ENCODE measurements at places on chromosomes 7 and 10.

- DNase-seq: no peak
Measured at GRCh38 chr10:120426306-120426705, 30.7 kb upstream of the PLPP4 start.

DNA sequence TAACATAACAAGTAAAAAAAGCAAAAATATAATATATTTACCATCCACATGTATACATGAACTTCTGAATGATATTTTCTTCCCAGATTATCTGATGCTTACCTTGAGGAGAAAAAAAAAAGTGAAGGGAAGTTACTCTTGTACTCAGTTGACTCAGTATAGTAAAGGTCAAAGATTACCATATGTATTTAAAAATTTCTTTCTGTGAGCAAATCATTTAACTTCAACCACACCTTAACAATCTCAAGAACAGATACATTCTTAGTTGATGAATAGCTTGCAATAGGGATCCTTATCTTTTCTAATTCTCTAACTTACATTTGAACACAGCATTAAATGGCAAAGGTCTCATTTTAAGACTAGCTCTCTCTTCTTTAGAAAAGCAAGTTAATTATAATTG is 29.8 kb downstream of the PRR15 start:
- DNase-seq: no peak

DNA sequence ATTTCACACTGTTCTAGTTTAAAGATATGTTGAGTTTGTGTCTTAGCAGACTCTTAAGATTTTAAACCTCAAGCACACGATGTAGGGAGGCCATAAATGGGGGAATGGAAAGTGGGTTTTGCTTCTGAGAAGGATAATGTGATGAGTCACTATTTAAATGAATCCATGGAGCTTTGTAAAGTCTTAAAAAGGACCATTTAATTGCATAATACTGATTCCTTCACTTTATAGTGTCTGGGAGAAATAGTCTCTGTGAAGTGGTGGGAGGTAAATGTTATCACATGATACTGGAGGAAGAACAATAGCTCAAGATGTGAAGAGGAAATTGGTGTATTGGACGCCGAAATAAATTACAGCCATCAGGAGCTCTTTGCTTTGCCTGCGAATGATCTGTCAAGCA is 84.0 kb upstream of the MYO3A start:
- no peak for DNase-seq

GRCh38 chr10:3779158-3779741 is 5.8 kb downstream of the KLF6 start:
- peak; percentile 56 for DNase-seq

- DNase-seq: no peak
Measured at GRCh38 chr10:22367471-22367870, 22.2 kb downstream of the SPAG6 start.

DNA sequence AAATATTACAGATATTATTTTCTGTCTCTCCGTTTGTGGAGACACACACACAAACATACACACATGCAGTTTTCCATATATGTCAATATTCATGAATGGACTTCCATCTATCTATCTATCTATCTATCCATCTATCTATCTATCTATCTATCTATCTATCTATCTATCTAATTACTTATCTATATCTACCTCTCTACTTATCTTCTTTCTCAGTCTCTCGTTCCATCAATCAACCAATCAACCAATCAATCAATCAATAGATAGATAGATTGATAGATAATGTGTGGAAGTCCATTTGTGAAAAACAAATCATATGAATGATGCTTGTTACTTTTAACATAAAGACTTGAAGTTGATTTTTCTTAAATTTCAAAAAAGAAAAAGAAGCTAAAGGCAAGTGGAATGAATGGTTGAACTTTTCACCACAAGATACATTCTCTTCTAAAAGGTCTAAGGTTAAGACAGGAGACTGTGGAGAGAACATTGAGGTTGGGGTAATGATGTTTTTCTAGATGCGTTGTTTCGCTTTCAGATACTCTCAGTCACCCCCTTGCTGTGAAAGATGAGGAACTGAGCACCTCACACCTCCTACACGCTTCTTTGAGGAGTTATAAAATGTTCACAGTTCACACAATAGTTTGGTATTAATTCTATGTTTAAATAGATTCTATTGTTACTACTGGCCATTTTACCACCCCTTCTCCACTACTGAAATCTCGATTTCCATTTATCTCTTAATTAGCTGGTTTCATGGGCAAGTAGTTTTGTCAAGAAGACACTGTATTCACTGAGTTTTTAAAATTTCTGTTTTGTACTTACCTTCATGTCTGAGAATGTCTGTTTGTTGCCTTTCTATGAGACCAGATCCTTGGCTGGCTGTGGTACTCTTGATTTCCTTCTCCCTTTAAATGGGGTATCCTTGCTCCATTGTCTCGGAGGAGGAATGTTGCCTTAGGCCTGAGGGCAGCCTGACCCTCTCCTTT is 114.1 kb downstream of the EMX2 start:
- DNase-seq: no peak

DNA sequence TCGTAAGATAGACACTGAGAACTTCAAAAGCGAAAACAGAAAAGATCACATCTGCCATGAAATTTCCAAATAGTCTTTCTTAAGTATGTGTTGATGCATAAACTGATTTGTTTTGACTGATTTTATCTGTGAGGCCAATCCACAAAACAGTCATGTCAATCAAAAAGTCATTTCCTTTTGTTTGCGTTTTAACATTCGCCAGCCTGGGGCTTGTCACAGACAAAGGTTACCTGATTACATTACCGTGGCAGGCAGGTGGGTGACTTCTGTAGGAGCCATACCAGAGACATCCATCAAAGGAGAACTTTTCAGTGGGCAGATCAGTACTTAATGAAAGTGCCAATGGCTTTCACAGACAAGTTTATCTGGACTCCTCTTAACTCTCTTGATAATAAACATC is 45.5 kb upstream of the BET1 start:
- no peak for DNase-seq

GRCh38 chr7:140003913-140004382 is 58.8 kb downstream of the PARP12 start:
- DNase-seq: no peak

- DNase-seq: no peak
Measured at GRCh38 chr7:70056363-70056762, 458.1 kb downstream of the AUTS2 start.

DNA sequence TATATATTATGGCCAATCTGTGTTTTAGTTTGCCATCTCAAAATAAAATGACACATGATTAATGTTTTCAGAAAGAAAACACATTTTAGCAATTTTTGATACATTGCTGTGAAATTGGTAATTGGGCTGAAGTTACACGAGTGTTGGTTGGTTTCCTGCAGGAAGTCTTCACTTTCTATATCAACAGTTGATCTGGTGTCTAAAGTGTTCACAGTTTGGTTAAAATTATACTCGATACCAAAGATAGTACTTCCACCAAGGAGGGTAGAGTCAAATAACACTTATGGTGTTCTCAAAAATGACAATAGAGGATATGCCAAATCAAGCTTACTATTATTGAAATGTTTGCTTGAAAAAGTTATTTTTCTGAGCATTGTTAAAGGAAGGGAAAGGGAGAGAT is 120.3 kb upstream of the GLCCI1 start:
- DNase-seq: no peak

DNA sequence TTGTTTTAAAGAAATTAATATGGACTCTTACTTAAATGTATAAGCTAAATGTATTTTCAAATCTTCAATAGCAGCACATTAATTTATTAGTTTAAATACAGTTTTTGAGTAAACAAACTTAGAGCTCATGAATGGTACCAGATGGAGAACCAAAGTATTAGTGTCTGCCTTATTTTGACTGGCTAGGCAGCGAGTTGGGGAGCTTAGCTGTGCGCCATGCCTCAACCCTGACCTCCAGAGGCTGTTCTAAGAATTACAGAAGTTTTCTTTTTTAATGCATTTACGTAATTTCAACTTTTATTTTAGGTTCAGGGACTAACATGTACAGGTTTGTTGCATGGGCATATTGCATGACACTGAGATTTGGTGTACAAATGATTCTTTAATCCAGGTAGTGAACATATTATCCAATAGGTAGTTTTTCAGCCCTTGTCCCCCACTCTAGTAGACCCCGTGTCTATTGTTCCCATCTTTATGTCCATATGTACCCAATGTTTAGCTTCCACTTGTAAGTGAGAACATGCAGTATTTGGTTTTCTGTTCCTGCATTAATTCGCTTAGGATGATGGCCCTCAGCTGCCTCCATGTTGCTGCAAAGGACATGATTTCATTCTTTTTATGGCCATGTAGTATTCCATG is 166.8 kb downstream of the IQUB start:
- DNase-seq: no peak

- DNase-seq: no peak
Measured at GRCh38 chr10:12583891-12584595, 234.7 kb downstream of the CAMK1D start.

DNA sequence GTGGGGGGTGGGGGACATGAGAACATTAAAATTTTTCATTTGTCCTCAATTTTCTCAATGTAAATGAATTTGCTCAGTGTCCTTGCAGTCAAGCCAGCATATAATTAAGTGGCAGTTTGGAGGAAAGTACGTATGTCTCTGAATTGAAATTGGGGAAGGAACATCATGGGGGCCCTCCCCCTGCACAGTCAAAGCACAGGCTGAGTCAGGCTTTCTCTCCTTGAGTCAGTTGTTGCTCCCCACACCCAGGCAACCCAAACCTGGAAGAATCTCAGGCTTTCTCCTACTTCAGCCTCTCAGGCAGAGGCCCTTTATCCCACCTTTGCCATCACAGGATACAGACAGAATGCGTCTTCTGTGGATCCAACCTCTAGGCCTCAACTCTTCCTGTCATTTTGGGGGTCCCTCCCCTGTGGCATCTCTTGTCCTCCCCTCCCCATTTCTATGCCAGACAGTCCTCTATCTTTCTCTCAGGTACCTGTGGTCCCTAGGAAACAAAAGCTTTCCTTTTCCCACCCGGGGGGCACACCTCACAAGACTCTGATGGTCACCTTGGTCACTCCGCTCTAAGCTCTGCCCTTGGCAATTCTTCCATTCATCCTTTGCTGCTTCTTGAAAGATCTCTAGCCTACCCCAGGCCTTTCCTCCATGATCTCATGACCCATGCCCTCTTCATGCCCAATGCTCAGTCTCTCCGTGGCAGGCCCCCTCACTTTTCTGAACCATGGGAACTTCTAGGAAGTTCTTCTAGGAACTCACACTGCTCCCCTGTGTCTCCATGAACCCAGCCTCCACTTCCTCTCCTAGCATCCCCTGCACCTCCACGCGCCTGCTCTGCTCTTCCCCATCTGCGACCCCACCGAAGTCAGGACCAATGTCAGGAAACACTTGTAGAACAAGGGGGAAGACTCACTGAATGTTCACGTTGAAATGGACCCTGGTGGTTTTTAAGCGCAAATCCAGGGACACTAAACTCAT is 40.4 kb downstream of the CREB3L2 start:
- DNase-seq: no peak

DNA sequence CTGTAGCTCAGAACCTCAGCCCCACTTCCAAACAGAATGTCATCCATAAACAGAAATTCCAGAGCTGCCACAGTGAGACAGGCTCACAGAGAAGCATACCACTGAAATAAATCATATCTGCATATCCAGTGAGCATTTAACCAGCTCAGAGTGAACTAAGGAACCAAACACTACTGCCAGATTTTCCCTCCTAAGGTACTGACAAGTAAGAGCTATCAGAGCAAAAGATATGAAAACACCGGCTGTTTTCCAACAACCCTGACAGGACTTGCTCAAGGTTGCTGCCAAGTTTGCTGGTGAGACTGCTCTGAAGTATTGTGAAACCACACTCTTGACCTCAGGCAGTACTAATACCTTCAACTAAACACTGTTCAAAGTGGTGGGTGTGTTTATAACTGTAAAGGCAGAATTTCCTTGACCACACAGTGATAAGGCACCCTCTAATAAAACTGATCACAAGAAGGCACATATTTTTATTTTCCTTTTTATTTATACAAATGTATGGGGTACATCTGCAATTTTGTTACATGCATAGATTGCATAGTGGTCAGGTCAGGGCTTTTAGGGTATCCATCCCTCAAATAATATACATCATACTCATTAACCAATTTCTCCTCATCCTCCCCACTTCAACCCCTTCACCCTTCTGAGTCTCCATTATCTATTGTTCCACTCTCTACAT is 18.3 kb downstream of the SGMS1 start:
- DNase-seq: no peak

GRCh38 chr7:25863005-25863728 is 288.8 kb upstream of the NFE2L3 start:
- no peak for DNase-seq

DNA sequence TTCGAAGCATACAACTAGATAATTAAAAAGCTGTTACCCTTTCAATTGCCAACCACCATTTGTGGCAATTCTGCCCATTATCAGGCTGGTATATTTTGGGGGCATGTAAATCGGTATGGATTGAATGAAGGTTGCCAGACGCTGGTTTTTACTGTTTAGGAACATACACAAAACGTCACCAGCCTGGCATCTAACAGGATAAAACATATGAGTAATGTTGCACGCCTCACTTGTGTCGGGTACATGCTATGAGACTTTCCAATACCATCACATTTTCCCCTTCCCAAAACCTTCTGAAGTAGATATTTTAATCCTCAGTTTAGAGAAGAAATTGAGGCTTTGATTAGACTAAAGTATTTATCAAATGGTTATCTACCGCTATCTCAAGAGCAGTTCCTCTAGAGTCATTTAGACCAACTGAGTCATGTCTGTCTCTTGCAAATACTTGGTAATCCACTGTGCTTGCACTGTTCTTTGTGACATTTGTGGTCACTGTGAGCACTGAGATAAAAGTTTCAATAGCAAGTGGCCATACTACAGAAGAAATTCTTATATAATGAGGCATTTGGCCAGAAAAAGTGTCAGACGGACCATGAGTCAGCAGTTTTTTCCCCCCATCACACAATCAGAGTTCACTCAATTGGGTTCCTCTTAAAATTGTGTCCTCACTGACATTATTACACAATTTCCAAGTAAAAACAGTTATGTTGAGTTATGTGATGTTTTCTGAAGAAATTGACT is 498.7 kb downstream of the NXPH1 start:
- DNase-seq: no peak

- no peak for DNase-seq
Measured at GRCh38 chr7:135833642-135834041, 85.0 kb upstream of the FAM180A start.

DNA sequence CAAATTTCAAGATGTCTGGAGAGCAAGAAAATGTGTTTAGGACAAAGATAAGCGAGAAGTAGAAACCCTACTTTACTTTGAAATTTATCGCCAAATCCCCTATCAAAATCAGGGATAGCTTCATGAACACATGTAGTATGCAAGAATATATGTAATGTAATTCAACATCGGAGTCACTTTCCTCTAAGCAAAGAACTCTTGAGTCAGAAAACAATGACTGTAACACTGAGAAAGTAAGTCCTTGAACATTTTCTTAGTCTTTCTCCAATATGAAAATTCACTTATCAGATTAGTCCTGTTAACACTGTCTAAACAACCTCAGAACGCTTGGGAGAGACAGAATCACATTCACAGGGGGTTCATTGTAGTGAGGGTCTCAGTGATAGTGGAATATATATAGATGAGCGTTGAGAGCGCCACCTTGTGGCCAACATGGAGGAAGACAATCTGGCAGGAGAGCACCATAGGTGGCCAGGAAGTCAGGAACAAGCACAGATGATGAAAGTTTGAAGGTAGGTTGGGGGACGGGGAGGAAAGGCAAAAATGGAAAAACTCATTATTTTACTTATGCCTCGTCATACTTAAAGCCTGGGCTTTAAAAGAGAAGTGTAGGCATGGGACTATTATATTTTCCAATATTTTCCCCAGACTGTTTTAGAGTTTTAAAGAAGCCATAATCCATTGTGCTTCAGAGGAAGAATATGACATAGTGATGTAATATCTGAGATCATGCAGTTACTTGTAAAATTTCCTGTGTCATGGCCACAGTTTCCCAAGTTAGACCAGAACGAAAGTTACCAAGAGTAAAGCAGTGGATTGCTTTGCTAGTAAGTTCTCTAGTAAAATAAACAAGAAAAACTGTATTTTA is 115.5 kb upstream of the GNAI1 start:
- peak; percentile 68 for DNase-seq
